Adipocyte (in vitro differentiated cells): ENCODE measurements at places on chromosomes 12 and 14.

- no peak for DNase-seq
Measured at GRCh38 chr14:88452231-88452630, 66.8 kb downstream of the SPATA7 start.

- DNase-seq, result no peak
Measured at GRCh38 chr14:68970038-68970612, 9.0 kb downstream of the ACTN1 start.

GRCh38 chr14:102822311-102822863 lies 45.1 kb downstream of the TRAF3 start:
- DNase-seq, result no peak

DNA sequence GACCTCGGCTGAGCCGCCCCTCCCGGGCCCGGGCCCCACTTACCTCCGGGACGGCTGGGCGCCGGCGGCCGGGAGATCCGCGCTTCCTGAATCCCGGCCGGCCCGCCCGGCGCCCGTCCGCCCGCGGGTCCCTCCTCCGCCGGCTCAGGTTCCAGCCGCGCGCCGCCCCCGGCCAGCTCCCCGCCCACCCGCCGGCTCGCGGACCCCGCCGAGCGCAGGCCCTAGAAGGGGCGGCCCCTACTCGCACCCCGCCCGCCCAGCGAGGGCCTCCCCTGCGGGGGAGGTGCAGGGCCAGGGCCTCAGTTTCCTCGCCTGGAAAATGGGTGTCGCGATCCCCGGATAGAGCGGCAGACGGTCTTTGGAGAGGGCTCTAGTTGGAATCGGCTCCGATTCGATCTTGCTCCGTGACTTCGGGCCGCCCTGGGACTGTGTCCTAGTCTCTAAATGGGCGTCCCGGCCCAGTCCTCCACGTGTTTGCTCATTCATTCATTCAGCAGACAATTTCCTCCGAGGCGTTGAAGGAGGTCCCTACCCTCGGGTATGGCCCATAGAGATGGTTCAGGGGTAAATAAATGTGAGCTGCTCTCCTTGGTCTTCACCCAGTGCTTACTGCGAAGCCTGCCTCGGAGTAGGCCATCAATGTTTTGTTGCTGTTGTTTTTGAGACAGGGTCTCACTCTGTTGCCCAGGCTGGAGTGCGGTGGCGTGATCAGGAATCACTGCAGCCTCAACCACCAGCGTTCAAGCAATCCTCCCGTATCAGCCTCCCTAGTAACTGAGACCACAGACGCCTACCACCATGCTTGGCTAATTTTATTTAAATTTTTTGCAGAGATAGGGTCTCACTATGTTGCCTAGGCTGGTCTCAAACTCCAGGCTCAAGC lies at the start of gene TRPV4:
Gene TRPV4 (minus strand): TSS at position 92 of the 883 bp plus-strand sequence. CDS start 18,602 bp downstream, outside the sequence.
- DNase-seq, result peak; percentile 74

DNA sequence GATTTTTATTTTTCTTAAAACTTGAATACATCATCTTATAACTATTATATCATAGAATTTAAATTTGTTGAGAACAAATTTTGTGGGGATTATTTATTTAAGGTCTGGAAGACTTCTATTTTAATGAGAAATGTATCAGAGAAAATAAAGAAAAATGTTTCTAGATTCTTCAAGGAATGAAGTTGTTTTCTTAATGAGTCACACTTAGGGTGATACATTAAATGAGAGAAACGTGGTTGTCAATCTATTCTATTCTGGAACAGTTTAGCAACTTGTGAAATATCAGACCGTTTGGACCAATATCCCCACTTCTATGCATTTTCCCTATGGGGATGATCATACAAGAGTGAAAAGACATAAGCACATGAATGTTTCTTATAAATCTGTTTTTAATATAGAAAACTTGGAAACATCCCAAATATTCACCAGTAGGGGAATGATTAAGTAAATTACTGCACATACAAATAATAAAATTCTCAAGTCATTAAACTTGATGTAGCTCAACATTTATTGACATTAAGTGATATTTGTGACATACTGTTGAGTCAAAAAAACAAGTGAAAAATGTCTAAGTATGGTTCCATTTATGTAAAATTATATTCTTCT lies 88.5 kb downstream of the E2F7 start:
- peak; percentile 16 for DNase-seq

DNA sequence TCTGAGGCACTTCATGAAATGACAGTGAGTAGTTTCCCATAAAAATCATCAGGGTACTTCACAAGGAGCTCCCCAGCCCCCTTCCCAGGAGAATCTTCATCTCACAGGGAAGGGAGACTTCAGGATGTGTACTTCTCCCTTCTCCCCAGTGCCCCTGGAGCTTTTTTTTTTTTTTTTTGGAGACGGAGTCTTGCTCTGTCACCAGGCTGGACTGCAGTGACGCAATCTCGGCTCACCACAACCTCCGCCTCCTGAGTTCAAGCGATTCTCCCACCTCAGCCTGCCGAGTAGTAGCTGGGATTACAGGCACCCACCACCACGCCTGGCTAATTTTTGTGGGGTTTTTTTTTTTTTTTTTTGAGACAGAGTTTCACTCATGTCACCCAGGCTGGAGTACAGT lies 10.4 kb downstream of the ITPK1 start:
- DNase-seq, result peak; percentile 27

GRCh38 chr12:29282031-29282816 lies 98.7 kb downstream of the ERGIC2 start:
- DNase-seq, result no peak

- peak; percentile 2 for DNase-seq
Measured at GRCh38 chr14:75769047-75769685, 108.1 kb downstream of the TTLL5 start.

- no peak for DNase-seq
Measured at GRCh38 chr12:120094485-120094884, 22.1 kb downstream of the RAB35 start.

GRCh38 chr12:45458854-45459807 lies 243.2 kb downstream of the ANO6 start:
- no peak for DNase-seq

DNA sequence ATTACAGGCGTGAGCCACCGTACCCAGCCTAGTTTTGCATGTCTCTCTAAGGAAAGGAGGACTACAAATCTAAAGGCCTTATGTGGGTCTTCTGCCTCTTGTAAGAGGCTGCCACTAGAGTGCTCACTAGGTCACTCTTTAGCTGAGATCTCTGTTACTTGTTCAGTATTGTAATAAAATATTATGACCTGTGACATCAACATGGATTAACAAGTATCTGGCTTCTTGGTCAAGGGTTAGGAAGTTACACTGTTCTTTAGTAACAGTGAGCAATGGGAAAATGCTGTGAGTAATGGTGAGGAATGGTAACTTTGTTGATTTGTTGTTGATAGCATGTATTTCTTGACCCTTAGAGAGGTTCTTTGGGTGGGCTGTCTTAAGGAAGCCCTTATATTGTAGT lies 50.5 kb downstream of the ERC1 start:
- DNase-seq, result no peak

DNA sequence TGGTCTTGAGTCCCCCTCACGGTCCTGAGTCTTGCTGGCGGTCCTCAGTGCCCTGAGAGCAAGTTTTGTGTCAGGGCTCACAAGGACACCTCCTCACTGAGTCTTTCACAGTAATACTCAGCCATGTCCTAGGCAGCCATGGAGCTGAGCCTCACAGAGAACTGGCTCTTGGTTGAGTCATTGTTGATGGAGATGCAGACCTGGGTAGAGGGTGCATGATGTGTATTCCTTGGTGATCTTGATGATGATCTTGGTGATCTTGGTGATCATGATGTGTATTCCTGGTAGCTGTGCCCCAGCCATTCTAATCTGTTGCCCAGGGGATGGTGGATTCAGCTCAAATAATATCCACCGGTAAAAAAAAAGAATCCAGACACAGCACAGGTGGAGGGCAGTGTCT lies 495.4 kb downstream of the TMEM121 start:
- DNase-seq, result no peak

GRCh38 chr14:34699873-34700621 lies 14.3 kb downstream of the CFL2 start:
- DNase-seq, result peak; percentile 91

DNA sequence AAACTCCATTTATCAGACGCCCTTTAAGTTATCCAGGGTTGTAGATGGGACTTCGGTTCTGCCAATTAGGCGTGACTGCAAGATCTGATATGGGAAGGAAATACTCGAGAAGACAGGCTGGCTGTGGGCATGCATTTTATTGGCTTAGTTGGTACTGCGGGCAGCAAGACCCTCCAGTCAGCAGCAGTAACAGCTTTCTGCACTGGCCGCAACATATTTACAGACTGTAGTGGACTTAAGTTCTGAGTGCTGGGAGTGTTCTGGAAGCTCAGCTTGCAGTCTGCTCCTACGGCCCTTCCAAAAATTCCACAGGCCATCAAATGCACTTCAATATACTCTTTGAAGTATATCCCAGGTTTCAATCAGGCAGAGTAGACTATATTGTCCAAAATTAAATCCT lies 21.1 kb downstream of the KITLG start:
- no peak for DNase-seq

GRCh38 chr12:28879379-28879778 lies 269.7 kb upstream of the FAR2 start:
- DNase-seq, result no peak

DNA sequence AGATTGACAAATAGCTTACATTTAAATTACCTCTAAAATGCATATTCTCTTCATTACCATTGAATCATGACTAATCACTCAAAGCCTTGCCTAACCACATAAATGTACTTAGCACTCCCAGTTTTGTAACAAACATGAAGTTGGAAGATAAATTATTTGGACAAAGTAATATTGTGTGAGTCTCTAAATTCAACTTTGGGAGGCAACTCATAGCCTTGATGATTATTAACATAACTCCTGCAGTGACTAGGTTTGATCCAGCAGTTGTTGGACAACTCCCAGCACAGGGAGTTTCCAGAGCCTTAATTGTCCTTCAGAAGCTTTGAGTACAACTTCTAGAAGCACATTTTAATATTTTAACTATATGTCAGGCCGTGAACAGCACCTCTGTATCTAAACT lies 153.4 kb upstream of the PDZRN4 start:
- DNase-seq, result peak; percentile 30

DNA sequence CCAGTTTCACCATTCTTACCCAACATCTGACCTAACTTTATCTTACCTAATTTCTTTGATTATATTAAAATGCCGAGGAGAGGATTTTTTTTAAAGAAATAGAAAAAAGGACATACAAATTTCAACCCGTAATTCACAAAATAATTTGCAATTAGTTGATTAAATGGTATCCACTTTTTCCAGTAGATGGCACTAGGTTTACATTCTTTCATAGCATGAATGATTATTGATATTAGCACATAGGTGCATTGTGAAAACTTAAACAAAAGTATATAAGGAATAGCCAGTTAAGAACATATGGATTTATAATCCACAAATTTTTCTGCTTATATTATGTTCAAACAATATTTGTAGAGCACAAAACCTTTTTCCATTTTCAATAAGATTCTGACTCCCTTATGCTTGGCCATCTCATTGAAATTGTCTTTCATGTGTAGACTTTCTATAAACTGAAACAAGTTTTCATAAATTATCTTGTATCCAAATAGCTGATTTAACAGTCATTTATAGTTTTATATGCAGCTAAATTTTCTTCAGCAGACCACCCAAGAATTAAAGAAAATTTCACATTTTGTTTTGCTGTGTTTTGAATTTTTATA lies 35.3 kb downstream of the MSRB3 start:
- peak; percentile 72 for DNase-seq

DNA sequence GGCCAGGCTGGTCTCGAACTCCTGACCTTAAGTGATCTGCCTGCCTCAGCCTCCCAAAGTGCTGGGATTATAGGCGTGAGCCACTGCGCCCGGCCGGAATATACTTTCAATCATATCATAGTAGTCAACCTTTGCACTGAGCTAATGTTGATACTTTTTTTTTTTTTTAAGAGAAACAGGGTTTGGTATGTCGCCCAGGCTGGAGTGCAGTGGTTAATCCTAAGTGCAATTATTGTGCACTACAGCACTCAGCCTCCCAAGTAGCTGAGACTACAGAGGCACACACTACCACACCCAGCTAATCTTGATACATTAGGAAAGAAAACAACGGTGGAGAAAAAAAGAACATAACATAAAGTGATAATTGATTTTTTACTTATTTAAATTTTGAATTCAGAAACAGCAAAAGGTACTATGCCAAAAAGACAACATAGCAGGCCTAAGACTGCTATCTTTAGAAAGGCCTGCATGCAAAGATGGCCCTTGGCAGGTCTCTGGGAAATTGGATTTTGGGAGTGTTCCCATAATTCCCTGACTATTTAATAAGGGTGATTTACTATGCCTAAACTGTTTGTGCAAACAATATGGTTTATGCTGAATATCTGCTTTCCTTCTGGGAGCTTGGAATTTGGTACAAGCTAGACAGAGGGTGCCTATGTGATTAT lies 15.5 kb downstream of the BTBD7 start:
- no peak for DNase-seq

DNA sequence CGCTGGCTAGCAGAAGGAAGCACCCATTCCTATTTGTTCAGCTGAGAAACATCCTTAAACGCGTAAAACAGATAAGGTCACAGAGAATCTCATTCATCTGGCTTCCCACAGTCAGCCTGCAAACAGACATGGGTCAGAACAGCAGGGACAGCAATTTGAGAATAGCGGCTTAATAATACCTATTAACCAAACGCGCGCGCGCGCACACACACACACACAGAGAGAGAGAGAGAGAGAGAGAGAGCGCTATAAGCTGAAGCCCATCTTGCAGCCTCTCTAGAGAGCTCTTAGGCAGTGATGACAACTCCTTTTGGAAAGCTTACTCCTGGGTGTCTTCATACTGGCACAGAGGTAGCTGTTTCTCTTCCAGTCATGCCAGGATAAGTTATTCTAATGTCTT lies 26.4 kb downstream of the TMEM132D start:
- DNase-seq, result no peak
